Stimulated activated CD4-positive, alpha-beta T cell treated with anti-CD3 and anti-CD28 coated beads, Interleukin-4, amount 100 ng/mL, for 1 hour (primary cell): ENCODE measurements at places on chromosomes 6 and 20.

- no peak for DNase-seq
Measured at GRCh38 chr6:24822696-24823095, 24.0 kb upstream of the ARMH2 start.

- no peak for DNase-seq
Measured at GRCh38 chr20:52747845-52748284, 224.3 kb upstream of the TSHZ2 start.

DNA sequence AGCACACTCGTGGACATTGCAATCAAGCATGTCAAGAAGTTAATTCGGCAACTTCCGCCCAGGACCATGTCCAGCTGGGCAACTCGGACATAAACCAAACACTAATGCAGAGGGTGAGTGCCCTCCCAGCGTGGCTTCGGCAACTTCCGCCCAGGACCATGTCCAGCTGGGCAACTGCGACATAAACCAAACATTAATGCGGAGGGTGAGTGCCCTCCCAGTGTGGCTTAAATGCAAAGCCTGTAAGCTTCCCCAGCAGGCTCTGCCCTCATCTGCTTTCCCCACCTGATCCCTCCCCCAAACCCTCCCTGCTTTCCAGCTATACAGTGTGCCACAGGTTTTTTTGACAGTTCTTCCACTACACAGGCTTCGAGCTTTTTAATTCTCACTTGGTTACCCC is 143.4 kb downstream of the PXDC1 start:
- DNase-seq: no peak

- DNase-seq: no peak
Measured at GRCh38 chr20:54014293-54014926, 56.0 kb downstream of the BCAS1 start.

GRCh38 chr20:4763723-4764510 is 42.2 kb downstream of the PRND start:
- DNase-seq: no peak
